ENCODE measurements at places on chromosomes 4 and X.

DNA sequence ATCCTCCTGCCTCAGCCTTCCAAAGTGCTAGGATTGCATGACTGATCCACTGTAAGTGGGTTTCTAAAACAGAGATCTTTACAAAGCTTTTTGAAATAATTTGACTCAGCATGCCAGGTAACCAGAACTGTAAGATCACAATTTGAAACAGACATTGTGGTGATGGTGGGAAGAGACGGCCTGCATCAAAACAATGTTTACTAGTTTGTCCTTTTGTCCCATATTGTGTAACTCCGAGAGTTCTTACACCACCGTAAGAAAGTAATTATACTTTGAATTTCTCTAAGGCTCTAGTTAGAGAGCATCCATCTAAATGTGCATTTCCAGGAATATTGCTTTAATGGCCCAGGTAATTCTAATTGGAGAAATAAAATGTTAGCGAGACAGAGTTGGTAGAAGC is 594 bp upstream of the ARHGAP24 start:
- no peak for DNase-seq

GRCh38 chrX:101693476-101693875 is 33.8 kb upstream of the ARMCX2 start:
- DNase-seq: no peak

- DNase-seq: peak; percentile 24
Observed at GRCh38 chrX:119429471-119429870, 30.3 kb downstream of the SLC25A43 start.

- DNase-seq: no peak
Observed at GRCh38 chr4:677431-678293, 3.3 kb downstream of the MYL5 start.

DNA sequence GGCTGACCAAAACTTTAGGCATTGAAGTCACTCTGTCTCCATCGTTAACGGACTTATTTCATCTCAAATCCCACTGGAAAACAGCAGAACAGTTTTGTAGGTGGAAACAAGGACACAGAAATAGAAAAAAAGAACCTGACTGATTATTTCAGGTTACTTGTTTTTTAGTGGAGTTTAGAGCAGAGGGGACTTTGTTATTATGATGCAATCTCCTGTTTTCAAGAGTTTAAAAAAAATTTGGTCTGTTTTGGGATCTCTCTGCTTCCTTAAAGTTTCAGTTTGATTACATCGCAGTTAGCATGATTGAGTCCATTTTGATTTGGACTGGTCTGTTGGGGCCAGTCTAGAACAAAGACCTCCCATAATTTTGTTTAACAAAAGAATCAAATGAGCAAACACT is 13.6 kb downstream of the PROM1 start:
- no peak for DNase-seq

DNA sequence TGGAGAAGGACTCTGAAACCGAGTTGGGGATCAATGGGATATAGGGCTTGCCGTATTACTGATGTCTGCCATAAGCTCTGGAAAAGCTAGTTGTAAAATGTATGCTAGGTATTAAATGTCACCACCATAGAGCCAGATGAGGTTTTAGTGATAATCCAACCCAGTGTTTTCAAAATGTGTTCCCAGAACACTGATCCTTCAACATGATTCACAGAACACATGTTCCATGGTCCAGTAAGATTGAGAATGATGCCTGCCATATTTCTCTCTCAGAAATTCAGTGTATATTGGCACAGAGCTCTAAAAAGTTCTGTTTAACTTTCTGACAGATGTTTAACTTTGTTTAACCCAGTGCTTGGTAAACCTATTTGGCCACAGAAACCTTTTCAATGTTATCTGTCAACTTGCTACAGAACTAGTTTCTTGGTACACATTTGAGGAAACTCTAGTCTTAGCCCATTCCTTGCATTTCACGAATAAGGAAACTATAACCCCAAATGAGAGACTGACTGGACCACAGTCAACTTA is 160.2 kb downstream of the PALLD start:
- DNase-seq: no peak

- DNase-seq: no peak
Observed at GRCh38 chr4:40205259-40206198, 8.7 kb downstream of the RHOH start.

Data from iris pigment epithelial cell (primary cell).